ENCODE measurements at places on chromosomes 1 and 21.

DNA sequence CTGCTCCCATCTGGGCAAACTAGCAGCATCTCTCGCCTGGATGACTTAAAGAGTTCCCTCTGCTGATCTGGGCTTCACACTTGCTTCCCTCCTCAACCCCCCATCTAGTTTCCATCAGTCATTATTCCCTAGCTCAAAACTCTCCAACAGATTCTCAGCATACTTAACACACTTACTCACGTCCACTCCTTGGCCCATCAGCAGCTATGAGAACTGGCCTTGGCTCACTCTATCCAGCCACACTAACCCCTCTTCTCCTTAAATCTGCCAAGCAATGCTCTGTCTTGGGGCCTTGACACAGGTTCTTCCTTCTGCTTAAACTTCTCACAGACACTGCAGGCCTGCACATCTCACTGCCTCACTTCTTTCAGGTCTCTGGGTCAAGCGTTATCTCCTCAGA lies 41.6 kb downstream of the GNG12 start:
- no peak for DNase-seq

DNA sequence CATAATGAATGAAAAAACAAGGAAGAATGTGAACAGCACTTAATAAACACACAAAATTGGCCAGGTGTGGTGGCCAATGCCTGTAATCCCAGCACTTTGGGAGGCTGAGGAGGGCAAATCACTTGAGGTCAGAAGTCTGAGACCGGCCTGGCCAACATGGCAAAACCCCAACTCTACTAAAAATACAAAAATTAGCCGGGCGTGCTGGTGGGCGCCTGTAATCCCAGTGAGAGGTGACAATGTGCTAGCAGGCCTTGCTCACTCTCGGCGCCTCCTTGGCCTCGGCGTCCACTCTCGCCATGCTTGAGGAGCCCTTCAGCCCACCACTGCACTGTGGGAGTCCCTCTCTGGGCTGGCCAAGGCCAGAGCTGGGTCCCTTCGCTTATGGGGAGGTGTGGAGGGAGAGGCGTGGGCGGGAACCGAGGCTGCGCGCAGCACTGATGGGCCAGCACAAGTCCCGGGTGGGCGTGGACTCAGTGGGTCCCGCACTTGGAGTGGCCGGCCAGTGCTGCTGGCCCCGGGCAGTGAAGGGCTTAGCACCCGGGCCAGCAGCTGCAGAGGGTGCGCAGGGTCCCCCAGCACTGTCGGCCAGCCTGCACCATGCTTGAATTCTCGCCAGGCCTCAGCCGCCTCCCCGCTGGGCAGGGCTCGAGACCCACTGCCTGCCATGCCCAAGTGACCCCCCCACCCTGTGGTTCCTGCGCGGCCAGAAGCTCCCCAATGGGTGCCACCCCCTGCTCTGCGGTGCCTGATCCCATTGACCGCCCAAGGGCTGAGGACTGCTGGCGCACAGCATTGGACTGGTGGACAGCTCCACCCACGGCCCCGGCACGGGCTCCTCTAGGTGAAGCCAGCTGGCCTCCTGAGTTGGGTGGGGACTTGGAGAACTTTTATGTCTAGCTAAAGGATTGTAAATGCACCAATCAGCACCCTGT lies 30.6 kb upstream of the ATG4C start:
- DNase-seq: no peak

DNA sequence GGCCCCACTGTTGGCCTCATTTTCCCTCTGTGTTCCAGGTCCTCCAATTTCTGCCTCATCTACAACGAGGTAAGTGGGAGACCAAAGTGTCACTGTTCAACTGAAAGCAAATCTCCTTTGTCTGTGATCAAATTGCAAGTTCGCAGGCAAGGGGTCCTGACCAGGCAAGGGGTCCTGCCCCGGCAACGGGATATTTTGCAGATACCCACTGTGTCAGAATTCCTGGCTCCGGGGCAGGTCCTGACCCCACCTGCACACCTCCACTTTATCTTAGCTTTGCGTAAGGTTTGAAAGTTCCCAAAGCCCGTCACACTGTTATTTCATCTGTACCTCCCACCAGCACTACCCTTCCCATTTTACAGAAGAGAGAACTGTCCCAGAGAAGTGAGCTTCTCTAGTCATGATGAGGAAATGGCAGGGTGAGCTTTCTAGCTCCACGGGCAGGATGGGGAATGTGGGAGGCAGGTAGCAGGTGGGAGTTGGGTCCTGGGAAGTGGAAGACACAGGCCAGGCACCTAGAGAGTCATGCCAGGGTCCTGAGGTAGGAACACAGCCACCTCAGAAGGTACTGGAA lies 32.0 kb upstream of the CSF1 start:
- no peak for DNase-seq

DNA sequence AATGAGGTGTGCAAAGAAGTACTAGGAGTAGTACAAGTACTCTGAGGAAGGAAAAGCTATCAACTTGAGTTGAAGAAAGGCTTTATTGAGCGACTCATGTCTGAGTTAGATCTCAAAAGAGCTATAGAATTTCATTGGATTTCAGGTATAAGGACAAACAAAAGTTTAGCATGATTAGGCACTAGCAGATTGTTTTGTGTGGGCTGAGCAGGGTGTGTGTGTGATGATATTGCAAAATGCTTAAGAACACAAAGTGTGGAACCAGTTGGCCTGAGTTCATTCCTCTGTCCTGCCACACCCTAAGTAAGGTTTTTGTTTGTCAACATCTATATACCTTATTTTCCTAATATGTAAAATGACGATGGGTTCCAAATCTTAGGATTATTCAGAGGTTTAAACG lies 158.9 kb downstream of the KCNK2 start:
- DNase-seq: no peak

- peak; percentile 21 for DNase-seq
These were observed 50.2 kb upstream of the LRP8 start for GRCh38 chr1:53378061-53378460.

DNA sequence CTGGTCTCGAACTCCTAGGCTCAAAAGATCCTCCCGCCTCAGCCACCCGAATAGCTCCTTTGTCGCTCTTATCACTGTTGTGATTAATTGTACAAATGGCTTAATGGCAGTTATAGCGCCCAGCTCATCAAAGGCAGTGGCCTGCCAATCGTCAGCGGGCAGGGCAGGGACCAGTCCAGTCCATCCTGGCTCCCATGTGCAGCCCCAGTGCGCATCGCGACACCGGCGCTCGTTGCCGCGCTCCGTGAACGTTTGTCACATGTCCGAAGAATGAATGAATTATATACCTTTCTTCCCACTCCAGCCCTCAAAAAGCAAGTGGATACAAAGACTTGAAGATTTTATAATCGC lies 18.4 kb downstream of the MTX1 start:
- peak; percentile 76 for DNase-seq

GRCh38 chr1:232011961-232012360 lies 385.4 kb downstream of the DISC1 start:
- no peak for DNase-seq

- no peak for DNase-seq
These were observed 138.4 kb upstream of the IPO9 start for GRCh38 chr1:201690528-201690927.

DNA sequence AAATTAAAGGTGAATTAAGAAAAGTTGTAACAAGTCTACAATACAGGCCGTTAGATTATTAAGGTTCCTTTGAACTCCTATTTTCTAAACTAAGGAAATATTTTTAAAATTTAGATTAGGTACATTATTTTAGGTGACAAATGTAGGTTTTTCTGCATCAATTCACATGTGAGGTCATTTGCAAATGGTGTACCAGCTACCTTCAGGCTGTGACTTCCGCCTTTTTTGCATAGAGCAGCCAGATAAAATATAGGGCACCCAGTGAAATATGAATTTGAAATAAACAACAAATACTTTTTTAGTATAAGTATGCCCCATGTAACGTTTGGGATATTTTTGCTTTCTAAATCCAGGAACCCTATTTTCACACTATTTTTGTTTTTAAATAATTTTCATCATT lies 544.0 kb downstream of the LMO4 start:
- no peak for DNase-seq

GRCh38 chr1:158285756-158286241 lies 3.9 kb upstream of the CD1C start:
- no peak for DNase-seq

GRCh38 chr1:169690489-169690888 lies 20.9 kb downstream of the SELL start:
- DNase-seq: no peak

DNA sequence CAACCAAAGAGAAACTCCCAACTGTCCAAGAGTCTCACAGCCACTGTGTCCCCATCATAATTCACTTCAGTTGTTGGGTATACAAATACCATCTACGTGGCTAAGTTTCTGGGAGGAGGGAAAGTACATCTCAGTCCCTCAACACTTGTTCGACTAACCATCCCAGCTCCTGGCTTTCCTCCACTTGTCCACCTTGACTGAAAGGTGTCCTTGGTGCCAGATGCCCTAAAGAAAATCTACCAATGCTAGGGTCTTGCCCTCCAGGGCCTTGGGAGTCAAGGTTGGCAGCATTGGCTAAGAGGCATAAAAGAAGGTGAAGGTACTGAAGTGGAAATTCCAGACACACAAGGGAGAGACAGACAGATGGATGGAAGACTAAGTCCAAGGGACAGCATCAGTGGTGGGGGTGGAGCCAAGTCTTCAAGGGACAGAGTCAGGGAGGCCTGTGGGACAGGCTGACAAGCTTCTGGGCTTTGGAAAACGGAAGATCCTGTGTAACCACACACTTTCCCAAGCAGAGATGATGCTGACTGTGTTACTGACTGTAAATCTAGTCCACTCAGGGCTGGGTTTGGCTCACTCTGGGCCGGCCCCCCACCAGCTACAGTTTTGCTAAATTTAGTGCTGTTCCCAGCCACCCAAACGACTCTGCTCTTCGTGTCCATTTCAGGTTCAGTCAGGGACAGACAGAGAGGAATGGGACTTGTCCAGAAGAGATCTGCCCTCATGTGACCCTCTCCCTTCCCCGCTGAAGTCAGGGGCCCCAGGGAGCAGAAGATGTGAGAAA lies 60.1 kb downstream of the CD34 start:
- DNase-seq: no peak

- no peak for DNase-seq
These were observed 95.8 kb downstream of the KCNN3 start for GRCh38 chr1:154774175-154774855.

DNA sequence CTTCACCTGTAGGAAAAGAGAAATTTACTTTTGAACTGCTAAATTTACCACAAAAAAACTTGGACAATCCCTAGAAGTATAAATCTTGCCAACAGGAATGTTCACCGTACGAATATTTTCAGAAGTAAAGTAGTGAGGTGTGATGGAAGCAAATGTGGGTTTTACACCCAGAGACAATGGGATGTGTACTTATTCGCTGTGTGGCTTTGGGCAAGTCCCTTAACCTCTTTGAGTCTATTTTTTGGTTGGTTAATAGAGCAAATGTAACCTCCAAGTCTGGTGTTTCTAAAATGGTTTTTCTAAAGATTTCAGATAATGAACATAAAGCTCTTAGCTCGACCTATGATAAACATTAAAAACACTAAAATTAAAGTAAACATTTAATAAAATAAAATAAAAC lies 51.2 kb downstream of the TPR start:
- DNase-seq: no peak

DNA sequence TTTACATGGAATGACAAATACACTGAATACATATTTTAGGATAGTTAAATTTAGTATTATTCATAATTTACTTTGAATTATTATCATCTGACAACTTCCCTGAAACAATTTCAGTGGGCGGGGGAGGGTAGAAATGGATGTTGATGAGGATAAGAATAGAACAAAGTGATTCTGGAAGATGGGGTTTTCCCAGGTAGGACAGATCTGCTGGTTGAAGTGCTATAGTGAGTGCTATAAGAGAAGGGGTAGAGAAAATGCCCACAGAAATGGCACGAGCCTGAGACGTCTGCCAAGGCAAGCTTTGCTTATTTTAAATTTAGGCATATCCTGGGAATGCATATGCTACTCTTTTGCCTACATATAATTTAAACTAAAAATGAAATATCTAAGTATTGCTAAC lies 3.2 kb downstream of the CFH start:
- DNase-seq: no peak

DNA sequence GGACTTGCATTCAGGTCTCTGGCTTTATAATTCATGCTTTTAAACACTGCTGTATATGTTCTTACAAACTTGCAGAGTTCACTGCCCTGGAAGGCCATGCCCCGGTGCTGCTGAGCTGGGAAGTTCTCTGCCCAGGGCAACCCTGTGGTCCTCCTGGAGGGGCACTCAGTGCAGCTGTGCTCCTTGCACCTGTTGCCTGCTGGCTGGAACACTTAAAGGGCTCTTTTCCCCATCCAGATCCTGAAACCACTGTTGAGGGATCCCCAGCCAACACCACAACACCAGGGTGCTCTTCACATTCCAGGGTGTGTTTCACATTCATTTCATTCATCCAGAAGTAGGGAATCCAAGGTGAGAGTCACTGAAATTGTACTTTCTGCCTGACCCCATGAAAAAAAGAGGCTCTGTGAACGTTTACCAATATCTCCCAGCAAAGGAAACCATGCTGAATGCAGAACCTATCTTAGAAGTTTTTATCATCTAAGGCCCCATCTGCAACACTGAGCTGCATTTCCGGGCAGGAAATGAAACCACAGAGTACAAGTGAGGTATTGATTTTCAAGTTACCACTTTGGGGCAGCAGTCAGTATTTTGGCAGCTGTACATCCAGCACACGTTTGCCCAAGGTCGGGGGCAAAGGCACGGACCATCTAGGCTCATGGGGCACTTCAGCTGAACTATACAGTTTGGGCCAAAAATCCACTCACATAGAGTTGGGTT lies 16.4 kb upstream of the KIAA0040 start:
- no peak for DNase-seq

GRCh38 chr1:6889875-6890480 lies 104.7 kb downstream of the CAMTA1 start:
- DNase-seq: peak; percentile 68

- no peak for DNase-seq
These were observed 108.0 kb upstream of the DPYD start for GRCh38 chr1:98028800-98029199.

DNA sequence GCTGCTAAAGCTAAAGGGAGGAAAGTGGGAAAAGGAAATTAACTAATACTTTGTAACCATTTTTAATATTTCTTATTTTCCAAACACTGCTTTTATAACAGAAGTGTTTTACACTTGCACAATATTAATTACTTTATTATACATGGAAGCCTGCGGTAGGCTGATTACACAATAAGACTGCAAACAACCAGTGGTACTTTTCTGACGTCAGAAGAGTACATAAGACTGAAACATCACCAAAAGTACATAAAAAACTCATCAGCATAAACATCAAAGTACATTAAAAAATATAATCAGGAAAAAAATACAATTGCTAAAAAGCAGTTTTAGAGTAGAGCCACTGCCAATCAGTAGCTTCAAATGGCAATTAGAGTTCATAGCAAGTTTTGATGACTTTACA lies 4.6 kb downstream of the ZNF281 start:
- DNase-seq: no peak

GRCh38 chr1:240242601-240243144 lies 151.0 kb downstream of the FMN2 start:
- DNase-seq: peak; percentile 75
